Right kidney (tissue), 9 donors: ENCODE measurements at places on chromosomes 16 and 17.

GRCh38 chr17:51107778-51108177 lies 12.9 kb downstream of the SPAG9 start:
- DNase-seq = no peak

- DNase-seq = peak; percentile 62
These were observed 65.2 kb downstream of the NKD1 start for GRCh38 chr16:50613281-50613963.

- DNase-seq = no peak
These were observed 11.9 kb downstream of the SCGB1C2 start for GRCh38 chr17:149231-149630.

DNA sequence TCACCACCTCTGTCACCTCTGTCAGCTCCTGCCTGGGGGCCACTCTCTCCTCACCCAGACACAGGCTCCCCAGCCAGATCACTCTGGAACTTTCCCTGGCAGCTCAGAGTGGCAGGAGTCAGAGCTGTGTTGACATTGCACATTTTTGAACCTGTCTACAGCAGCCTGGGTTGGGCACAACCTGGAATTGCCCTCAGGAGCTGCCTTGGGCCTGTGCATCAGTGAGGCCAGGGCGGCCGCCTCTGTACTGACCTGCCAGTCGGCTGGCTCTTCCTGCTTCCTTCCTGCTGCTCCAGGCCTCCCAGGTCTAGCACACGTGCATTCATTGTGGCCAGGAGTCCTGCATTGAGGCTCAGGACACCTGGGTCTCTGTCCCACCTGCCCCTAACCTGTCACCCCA lies 14.2 kb upstream of the TMEM11 start:
- DNase-seq = no peak

DNA sequence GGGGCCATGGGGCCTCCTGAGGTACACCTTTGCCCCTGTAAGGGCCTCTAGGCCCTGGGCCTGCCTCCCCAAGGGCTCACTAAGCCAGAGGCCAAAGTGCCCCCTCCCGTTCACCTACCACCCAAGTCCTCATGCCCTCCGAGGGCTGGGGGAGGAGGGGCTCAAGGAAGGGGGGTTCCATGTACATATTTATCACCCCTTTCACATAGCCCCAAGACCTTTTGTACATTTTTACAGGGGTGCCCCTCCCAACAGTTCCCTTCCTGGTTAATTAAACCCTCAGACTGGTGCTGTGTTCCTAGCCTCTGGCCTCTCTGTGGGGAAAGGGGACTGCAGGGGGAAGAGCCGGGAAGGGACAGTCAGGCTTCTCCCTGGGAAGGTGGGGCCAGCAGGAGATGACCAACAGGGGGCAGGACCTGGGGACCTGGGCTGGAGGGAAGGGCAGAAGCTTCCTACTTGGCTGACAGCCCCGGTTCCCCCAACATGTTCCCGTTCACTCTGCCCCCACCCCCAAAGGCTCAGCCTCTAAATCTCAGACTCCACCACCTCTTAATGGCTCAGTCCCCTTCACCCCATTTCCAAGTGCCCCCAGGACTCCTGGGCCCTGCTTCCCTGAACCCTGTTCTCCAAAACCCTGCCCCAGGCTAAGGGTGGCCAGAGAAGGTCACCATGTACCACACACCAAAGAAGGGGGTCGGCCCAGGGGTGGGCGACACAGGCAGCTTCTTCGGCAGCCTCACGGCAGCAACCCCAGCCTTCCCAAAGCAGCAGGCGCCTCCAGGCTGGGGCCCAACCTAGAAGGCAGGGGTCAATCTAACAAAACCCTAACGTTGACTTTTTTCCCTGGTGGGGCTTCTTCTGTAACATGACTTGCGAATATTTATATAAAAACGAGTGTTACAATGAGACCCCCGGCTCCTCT lies 11.9 kb downstream of the FBRS start:
- no peak for DNase-seq

GRCh38 chr17:76336756-76337412 lies 16.8 kb downstream of the PRPSAP1 start:
- DNase-seq = no peak

- no peak for DNase-seq
These were observed 49.9 kb downstream of the ADCY7 start for GRCh38 chr16:50316102-50316847.

DNA sequence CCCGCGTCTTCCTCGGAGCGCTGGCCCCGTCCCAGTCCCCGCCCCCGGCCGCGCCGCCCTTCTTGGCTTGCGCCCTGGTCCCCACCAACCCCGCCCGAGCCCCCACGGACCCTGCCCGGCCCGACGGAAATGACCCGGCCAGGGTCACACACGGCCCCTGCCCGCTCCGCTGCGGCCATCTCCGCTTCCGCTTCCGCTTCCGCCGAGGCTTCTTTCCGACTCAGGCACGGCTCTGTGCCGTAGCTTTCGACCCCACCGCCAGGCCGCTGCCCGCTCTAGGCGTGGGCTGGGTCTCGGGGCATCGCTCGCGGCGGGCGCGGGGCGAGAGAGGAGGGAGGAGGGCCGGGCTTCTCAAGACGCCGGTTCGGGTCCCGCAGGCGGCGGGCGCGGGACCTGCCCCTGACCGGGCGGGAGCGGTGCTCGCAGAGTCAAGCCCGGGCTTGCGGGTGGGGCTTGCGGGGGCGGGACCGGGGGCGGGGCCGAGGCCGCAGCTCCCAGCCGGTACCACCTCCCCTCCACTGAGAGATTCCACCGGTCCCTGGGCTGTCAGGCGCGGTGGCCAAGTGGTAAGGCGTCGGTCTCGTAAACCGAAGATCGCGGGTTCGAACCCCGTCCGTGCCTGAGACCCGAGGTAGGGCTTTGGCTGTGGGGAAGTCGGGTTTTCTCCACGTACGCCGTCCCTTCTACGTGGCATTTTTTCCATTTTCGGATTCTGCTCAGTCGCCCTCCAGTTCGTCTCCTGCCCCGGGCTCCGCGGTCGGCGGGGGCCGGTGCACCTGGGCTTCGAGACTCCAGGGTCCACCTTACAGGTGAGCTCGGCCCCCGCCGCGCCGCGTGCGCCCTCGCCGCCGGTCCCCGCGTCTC lies 158.3 kb downstream of the RAB11FIP4 start:
- DNase-seq = peak; percentile 96

DNA sequence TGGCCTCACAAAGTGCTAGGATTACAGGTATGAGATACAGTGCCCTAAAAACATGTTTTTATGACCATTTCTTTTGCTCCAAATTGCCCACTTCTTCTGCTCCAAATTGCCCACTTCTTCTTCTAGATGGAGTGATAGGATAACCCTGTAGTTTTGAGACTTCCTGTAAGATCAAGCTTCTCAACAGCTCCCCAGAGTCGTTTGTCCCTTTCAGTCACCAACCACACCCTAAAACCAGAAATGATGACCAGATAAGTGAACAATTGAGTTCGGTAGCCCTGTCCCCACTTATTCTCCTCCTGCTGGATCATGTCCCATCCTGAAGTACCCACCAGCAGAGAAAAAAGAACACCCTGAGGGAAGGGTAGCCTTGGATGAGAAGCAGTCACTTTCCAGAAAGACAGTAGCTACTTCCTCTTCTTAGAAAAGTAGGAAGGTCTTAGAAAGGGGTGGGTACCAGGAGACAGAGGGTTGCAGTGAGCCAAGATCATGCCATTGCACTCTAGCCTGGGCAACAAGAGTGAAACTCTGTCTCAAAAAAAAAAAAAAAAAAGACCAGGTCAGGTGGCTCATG lies 2.5 kb downstream of the ODAD4 start:
- DNase-seq = no peak

GRCh38 chr17:49901460-49902331 lies 53.8 kb upstream of the TAC4 start:
- DNase-seq = peak; percentile 53

DNA sequence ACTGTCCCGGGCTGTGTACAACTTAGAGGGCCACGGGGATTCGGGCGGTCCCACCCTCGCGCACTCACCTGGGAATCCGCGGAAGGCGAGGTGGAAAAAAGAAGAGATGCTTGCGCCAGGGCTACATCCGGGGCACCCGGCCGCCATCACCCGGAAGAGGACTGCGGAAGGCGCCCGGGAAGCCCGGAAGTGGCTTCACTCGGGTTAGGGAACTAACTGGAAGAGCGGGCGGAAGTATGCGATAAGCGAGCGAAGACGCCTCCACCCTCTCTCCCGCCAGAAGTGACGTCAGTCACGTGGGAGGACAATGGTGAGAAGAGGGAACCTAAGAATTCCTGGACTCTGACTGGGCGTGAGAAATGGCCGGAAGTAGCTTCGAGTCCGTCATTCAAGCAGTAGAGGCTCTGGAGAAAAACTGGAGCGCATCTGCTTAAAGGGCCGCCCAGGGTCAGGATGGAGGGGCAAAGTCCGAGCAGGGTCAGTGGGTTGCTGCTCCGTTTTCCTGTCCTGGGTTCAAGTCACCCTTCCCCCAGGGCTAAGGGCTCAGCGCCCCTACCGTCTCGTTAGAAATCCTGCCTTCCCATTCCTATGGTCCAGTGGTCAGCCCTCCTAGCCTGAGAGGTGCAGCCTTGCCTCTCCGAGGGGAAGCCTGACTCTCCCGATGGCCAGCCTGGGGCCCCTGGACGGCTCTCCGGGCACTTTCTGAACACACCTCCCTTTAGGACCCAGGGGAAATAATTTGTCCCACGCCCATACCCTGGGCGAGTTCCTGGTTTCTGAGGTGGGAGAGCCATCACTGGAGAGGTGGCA lies at the start of gene CD2BP2:
Gene CD2BP2 (minus strand): TSS at position 165 of the 810 bp plus-strand sequence. CDS start 627 bp downstream, outside the sequence.
- peak; percentile 92 for DNase-seq

- DNase-seq = no peak
These were observed 21.5 kb upstream of the RABEP1 start for GRCh38 chr17:5260542-5260941.

GRCh38 chr16:8924214-8924613 lies 39.5 kb downstream of the USP7 start:
- no peak for DNase-seq

- DNase-seq = no peak
These were observed 16.6 kb downstream of the CD7 start for GRCh38 chr17:82300707-82301270.

DNA sequence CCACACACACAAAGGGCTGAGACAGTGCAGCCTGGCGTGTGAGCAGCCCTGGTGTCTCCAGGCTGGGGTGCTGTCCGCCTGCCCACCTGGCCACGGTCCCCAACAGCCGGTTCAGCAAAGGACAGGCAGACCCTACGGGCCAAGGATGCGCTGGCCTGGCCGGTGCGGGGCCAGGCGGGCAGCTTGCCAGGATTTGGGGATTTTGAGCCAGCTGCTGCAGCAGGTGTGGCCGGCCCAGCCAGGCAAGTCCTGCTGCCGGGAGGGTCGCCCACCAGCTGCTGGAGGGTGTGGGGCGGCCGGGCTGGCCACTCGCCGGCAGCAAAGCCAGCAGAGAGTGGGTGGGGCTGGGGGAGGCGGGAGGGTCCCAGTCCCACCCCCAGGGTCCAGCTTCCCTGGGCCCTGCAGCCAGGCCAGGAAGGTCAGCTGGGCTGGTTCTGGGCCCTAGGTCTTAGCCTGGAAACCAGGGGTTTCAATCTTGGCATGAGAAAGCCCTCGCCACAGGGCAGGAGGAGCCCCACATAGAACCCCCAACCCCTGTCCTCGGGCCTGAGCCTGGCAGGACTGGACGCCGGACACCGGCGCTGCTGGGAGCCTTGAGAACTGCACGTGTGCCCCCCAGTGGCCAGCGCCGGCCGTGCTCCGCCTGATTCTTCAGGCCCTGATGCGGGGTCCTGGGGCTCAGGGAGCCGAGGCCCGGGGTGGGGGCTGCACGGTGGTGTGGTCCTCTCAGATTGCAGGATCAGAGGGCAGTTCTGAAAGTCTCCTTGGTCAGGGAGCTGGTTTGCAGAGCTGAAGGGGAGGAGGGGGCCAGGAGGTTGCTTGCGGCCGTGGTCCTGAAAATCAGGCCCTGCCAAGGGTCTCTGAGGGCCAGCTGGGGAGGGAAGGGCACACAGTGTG lies 17.6 kb upstream of the SSTR5 start:
- peak; percentile 68 for DNase-seq

GRCh38 chr16:28882551-28883160 lies 4.4 kb downstream of the ATP2A1 start:
- peak; percentile 63 for DNase-seq

DNA sequence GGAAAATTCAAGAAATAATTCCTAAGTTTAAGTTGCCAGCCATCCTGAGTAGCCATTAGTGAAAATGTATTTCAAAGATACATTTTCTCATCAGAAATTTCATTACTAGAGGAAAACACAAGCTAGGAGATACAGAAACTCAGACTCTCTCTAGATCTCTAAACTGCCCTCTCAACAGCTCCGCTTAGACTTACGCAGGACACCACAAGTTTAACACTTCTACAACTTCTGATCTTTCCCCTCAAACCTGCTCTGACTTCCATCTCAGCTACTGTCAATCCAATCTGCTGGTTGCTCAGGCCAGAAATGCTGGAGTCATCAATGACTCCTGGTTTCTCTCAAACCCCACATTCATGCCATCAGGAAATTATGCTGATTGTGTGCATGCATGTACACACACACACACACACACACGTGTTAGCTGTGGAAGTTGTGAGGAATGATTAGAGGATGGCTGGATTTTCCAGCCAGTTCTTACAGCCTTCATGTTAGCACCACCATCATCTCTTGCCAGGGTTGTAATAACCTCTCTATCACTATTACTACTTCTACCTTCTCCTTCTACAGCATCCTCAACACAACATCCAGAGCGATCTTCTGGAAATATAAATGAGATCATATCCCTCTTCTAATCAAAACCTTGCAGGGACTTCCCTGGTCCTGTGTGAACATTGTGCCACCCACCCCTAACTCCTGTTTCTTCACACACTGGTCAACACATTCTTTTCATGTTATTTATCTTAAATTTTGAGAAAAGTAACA lies 47.1 kb downstream of the COX10 start:
- no peak for DNase-seq

DNA sequence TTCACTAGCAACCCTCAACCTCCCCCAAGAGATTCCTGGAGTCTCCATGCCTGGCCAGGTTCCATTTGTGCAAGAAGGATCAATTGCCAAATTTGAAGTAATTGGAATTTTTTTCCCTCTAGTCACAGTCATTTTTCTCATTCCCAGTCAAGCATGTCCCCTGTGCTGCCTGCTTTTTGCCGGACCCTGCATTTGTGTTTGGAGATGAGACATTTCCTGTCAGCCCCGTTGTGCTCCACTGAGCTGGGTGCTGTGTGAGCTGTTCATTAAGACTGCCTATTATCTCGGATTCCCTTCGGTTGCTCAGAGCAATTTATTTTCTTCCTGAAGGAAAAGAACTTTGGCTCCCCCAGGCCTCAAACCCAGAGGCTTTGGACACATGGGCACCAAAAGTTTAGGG lies 201.0 kb upstream of the NLRP1 start:
- DNase-seq = peak; percentile 29

GRCh38 chr17:49229805-49230600 lies 584 bp downstream of the PHOSPHO1 start:
- no peak for DNase-seq

GRCh38 chr17:66508896-66509844 lies 206.8 kb downstream of the PRKCA start:
- DNase-seq = no peak
